ENCODE measurements at places on chromosomes 6 and 20.

DNA sequence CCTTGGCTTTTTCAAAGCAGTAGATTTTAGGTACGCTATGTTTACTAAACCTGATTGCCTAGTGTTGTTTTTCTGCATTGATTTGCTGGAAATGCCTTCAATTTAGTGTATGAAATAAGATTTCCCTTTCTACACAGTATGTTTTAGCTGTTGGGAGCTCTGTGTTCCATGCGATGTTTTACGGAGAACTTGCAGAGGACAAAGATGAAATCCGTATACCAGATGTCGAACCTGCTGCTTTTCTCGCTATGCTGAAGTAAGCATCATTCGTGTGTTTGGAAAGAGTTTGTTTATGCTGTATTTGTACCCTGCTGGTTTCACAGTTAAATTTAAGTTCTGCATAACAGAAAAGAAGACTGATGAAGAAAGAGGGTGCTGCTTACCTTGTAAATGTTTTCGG is 1.9 kb downstream of the BTBD3 start:
- no peak overlapping the region for H3K4me3 ChIP-seq
- H3K36me3 ChIP-seq = 0 out of 2 replicates have a peak, but pooled peaks cover 3% of the 10 kb centered on the region
- H3K27me3 ChIP-seq = no peaks in the 10 kb centered on the region
- peaks cover 14% of the 10 kb centered on the region for H3K4me1 ChIP-seq
- DNase-seq = no peak

GRCh38 chr6:34953061-34954025 is 64.3 kb downstream of the ANKS1A start:
- H3K36me3 ChIP-seq = no peaks in the 10 kb centered on the region
- H3K27me3 ChIP-seq = no peaks in the 10 kb centered on the region
- H3K27ac ChIP-seq = peak overlapping the region; percentile 54
- H3K4me3 ChIP-seq = no peak overlapping the region

GRCh38 chr20:32282461-32282860 is 5.0 kb downstream of the KIF3B start:
- peaks cover 17% of the 10 kb centered on the region for H3K4me1 ChIP-seq
- no peak overlapping the region for H3K4me3 ChIP-seq
- H3K27ac ChIP-seq = no peak overlapping the region
- DNase-seq = no peak
- no peaks in the 10 kb centered on the region for H3K36me3 ChIP-seq

GRCh38 chr6:27874016-27874415 is 38.2 kb downstream of the OR2B2 start:
- H3K27me3 ChIP-seq = no peaks in the 10 kb centered on the region
- H3K4me1 ChIP-seq = no peaks in the 10 kb centered on the region
- DNase-seq = no peak
- H3K36me3 ChIP-seq = no peaks in the 10 kb centered on the region
- H3K27ac ChIP-seq = peak overlapping the region; percentile 92

- peaks cover 8% of the 10 kb centered on the region for H3K4me1 ChIP-seq
- no peak overlapping the region for H3K4me3 ChIP-seq
- no peaks in the 10 kb centered on the region for H3K36me3 ChIP-seq
- no peaks in the 10 kb centered on the region for H3K27me3 ChIP-seq
- no peak overlapping the region for H3K27ac ChIP-seq
These were observed 189.0 kb upstream of the SOX4 start for GRCh38 chr6:21404577-21404976.

DNA sequence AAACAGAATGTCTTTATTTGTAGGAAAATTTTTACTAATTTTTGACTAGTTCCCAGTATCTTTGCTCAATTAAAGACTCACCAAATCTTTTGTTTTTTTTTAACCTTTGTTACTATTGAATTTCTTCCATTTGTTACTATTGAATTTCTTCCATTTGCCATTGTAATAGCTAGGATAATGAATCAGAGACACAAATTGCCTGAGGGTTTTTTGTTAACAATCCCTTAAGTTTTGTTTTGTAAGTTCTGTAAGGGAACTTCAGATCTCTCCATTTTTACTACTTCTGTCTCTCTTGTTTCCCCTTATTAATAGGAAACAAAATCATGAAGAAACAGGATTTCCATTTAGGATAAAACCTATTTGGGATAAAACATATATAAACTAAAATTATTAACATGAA is 104.3 kb downstream of the MAP3K4 start:
- H3K27me3 ChIP-seq = no peaks in the 10 kb centered on the region
- no peak overlapping the region for H3K27ac ChIP-seq
- H3K4me1 ChIP-seq = peaks cover 43% of the 10 kb centered on the region

DNA sequence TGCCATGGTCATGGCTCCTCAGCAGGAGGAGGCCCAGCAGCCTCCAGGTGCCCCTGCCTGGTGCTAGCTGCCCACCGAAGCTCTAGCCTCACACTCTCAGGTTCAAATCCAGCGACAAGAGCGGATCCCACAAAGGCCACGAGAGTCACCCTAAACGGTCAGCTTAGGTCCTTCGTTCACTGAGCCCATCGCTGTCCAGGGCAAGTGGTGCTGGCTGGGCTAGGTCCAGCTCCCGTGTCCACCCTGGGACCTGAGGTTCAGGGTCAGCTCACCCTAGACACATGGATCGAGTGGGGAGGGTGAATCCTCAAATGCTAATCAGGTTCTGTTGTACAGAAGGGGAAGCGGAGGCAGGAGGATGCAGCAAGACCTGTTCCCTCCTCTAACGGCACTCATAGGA is 171.9 kb upstream of the SULF2 start:
- DNase-seq = no peak
- H3K4me1 ChIP-seq = no peaks in the 10 kb centered on the region
- H3K36me3 ChIP-seq = no peaks in the 10 kb centered on the region
- H3K27me3 ChIP-seq = no peaks in the 10 kb centered on the region

DNA sequence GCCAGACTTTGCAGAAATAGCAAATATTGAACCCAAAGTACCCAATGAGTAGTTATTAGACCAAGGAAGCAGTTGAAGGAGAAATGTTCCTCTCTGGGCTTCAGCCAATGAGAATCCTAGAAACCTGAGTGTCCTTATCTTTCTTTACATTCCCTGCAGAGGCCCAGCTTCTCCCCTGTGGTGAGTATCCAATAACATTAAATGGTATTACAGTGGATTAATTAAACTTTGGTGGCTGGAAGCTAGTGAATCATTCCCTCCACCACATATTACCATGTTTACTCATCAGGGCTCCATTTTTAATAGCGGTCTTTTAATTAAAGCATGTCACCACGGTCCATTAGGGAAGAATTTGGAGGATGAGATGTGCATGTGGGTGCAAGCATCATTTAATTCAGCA is 74.0 kb downstream of the UNC5CL start:
- DNase-seq = no peak
- peaks cover 10% of the 10 kb centered on the region for H3K4me1 ChIP-seq
- no peaks in the 10 kb centered on the region for H3K36me3 ChIP-seq
- H3K27ac ChIP-seq = no peak overlapping the region
- H3K27me3 ChIP-seq = no peaks in the 10 kb centered on the region
- H3K4me3 ChIP-seq = no peak overlapping the region

GRCh38 chr6:144566868-144567615 is 281.9 kb downstream of the UTRN start:
- no peak overlapping the region for H3K4me3 ChIP-seq
- DNase-seq = no peak
- no peaks in the 10 kb centered on the region for H3K27me3 ChIP-seq
- no peaks in the 10 kb centered on the region for H3K4me1 ChIP-seq
- H3K27ac ChIP-seq = no peak overlapping the region

Data from GM23248 (cell line).